A172 (cell line): ENCODE measurements at places on chromosomes 5 and 9. TPM values are rescaled to one million over a fixed set of nuclear protein-coding genes. Genes with fewer than 3 reads are reported as not detected.

The SPTLC1 gene
- 152 and 175 TPM in 2 replicates for total RNA-seq

GRCh38 chr5:172169216-172169615, 18.8 kb downstream of the STK10 start:
- DNase-seq = no peak

DNA sequence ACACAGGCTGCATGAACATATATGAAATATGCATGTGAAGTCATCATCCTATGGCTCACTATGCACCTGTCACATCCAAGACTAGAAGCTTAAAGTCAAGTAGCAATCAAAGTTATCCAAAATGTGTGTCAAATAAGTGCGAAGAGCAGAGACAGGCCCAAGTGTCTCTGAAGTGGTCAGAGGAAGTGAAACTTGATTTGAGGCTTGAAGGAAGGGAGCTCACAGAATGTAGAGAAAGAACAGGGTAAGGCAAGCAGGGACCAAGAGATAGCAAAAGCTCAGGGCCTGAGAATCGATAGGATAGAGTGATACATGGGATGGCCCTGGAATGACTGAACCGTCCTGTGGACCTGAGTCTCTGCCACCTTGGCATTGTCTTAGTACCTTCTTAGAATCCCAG, 274.3 kb upstream of the TRPC7 start:
- no peak for DNase-seq

DNA sequence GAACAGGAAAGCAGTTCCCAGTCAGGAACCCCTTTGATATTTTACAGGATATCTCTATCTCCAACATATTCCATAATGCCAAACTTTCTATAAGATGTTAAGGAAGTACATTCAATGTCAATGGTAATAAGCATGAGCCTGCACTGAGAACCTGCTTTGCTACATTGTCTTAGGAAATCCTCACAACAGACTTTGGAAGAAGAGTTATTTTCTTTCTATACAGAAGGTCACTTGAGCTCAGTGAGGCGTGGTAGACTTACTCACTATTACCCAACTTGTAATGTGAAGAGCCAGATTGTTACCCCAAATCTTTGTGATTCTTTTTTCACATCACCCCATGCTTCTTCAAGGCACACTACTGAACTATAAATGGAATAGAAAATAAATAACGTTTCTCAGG, 435.9 kb downstream of the DNAH5 start:
- no peak for DNase-seq

The NUTM2G gene
- not detected in 2 replicates for total RNA-seq
